Endothelial cell of umbilical vein (primary cell): ENCODE measurements at places on chromosomes 13 and 19. TPM values are rescaled to one million over a fixed set of nuclear protein-coding genes. Genes with fewer than 3 reads are reported as not detected.

Gene GIPC3
- 6.6 and 7.1 TPM in 2 replicates for total RNA-seq

Gene PLPP2
- total RNA-seq, result 12.0 and 27.9 TPM in 2 replicates

Gene MISP3
- 0.31 TPM in 1 of 2 replicates, not detected in the other for total RNA-seq

Gene KLK12
- total RNA-seq, result not detected in 2 replicates

Gene CBY2
- total RNA-seq, result not detected in 2 replicates

Gene SIGLEC12
- total RNA-seq, result not detected in 2 replicates

Gene ALOX5AP
- 0.60 TPM in 1 of 2 replicates, not detected in the other for total RNA-seq

Gene IL17D
- total RNA-seq, result 4.9 and 6.1 TPM in 2 replicates

GRCh38 chr19:47623921-47624391 is 15.0 kb downstream of the BICRA start:
- H3K27ac ChIP-seq, result no peak overlapping the region
- H3K4me3 ChIP-seq, result no peak overlapping the region
- no peak for DNase-seq
- H3K4me1 ChIP-seq, result no peaks in the 10 kb centered on the region

DNA sequence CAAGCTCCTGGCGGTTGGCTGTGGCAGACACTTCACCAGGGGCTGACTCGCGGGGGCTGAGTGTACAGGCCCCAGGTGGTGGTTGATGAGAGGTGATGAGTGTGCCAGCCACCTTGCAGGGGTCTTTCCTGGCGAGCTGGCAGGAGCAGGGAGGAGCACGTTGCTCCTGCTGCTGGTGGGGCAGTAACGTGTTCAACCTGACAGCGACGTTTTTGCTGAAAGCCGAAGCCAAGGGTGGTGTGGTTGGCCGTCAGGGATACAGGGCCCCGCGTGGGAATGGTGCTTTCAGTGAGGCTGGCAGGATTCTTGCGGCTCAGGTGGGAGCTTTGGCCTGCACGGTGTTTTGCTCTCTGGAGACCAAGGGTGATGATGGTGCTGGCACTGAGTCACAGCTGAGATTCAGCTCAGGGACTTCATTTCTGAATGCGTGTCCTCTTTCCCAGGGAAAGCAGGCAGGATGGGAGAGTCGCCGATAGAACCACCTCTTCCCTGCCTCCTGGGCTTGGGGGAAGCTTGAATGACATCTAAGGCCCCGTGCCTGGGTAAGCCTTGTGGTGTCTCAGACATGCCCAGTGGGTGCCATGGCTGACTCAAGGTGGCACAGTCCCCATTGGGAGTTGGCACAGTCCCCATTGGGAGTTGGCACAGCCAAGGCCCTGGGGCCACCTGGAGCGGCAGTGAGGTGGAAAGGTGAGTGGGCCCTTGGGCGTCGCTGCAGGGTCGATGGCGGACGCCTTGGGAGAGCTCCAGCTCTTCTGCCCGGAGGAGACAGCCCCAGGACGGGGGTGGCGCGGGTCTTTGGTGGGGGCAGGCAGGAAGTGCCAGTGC is 8.8 kb downstream of the DAZAP1 start:
- H3K27me3 ChIP-seq, result no peaks in the 10 kb centered on the region
- H3K4me3 ChIP-seq, result no peak overlapping the region
- H3K27ac ChIP-seq, result peak overlapping the region; percentile 71
- no peak for DNase-seq

GRCh38 chr13:24605923-24606372 is 74.3 kb upstream of the ATP12A start:
- H3K4me1 ChIP-seq, result no peaks in the 10 kb centered on the region
- no peak for DNase-seq
- H3K27me3 ChIP-seq, result no peaks in the 10 kb centered on the region
- no peak overlapping the region for H3K4me3 ChIP-seq

- DNase-seq, result no peak
- H3K27me3 ChIP-seq, result no peaks in the 10 kb centered on the region
- H3K36me3 ChIP-seq, result peaks cover 66% of the 10 kb centered on the region
- H3K4me3 ChIP-seq, result no peak overlapping the region
These were observed 30.3 kb downstream of the DHX34 start for GRCh38 chr19:47379381-47379938.

DNA sequence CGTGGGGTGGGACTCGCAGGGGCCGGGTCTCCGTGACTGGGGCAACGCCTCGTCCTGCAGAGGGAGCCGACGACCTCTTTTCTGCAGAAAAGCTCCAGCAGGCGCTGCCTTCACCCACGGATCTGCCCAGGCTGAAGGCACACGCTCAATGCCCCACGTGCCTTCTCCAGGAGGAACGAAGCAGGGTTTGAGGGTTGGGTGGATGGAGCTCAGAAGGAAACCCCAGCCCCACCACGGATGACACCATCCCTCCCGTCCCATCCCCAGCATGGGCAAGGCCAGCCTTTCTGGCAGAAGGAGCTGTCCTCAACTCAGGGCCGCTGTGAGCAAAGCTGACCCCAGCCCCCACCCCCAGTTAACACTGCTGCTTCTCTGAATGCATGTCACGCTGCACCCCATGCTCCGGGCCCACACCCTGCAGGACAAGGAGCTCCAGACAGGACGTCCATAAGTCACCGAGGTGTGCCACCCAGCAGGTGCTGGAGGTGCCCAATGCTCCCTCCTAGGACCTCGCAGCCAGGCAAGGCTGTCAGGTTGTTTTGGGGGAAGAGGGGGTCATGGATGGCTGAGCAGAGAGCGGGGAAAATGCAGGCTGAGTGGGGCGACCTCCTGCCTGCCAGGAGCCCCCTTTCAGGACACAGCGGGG is 7.4 kb downstream of the C19orf25 start:
- no peak for DNase-seq
- H3K4me3 ChIP-seq, result no peak overlapping the region
- H3K4me1 ChIP-seq, result peaks cover 5% of the 10 kb centered on the region
- peaks cover 3% of the 10 kb centered on the region for H3K36me3 ChIP-seq
- peaks cover 33% of the 10 kb centered on the region for H3K27me3 ChIP-seq

GRCh38 chr13:27790523-27790922 is 1.8 kb upstream of the GSX1 start:
- H3K27me3 ChIP-seq, result peaks cover 75% of the 10 kb centered on the region
- no peaks in the 10 kb centered on the region for H3K4me1 ChIP-seq
- H3K27ac ChIP-seq, result no peak overlapping the region
- no peaks in the 10 kb centered on the region for H3K36me3 ChIP-seq

- H3K27me3 ChIP-seq, result no peaks in the 10 kb centered on the region
- no peak overlapping the region for H3K27ac ChIP-seq
- no peak overlapping the region for H3K4me3 ChIP-seq
- H3K4me1 ChIP-seq, result no peaks in the 10 kb centered on the region
- no peaks in the 10 kb centered on the region for H3K36me3 ChIP-seq
These were observed 337.0 kb upstream of the SLC10A2 start for GRCh38 chr13:103403148-103403740.

DNA sequence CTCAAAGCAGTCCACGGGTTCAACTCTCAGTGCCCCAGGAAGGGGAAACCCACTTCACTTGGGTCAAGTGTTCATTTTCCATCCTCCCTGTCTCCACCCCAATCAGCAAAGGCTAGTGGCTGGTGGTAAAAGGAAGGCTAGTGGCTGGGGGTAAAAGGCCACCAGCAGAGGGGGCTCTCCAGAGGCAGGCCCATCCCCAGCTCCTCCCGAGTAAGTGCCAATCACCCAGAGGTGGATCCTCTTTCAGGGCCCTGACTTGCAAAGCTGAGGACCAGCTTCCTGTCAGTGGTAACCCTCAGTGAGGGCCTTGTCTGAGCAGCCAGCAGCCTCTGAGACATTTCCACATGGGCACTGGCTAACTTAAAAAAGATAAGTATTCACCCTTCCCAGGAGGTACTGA is 22.0 kb upstream of the TPT1 start:
- H3K4me1 ChIP-seq, result peaks cover 6% of the 10 kb centered on the region
- no peak for DNase-seq
- H3K27ac ChIP-seq, result no peak overlapping the region
- no peak overlapping the region for H3K4me3 ChIP-seq

GRCh38 chr19:46785980-46786235 is 2.5 kb downstream of the SLC1A5 start:
- DNase-seq, result no peak
- H3K4me1 ChIP-seq, result peaks cover 34% of the 10 kb centered on the region
- H3K36me3 ChIP-seq, result peaks cover 12% of the 10 kb centered on the region
- H3K27ac ChIP-seq, result peak overlapping the region; percentile 98

DNA sequence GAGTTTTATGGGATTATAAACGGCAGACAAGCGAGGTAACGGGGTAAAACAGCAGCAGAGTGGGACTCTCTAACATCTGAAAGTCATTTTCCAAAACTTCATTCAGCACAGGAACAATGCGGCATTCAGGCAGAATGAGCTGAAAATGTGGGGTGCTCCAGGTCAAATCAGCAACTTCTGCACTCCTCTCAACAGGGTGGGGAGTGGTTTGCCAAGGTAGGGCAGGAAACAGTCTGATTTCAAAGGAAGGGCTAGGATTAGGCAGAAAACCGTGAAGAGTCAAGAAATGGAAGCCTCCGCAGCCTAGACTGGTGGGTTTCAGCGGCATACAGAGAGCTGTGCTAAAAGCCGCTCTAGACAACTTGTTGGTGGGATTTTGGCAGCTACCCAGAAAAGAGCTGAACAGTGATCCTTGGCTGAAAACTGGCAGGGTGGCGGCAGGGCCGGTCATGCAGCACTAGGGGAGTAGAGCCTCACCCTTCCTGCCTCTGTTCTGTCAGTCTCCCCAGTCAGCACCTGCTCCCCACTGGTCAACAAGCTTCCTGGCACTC is 154.2 kb upstream of the KLF12 start:
- no peak overlapping the region for H3K27ac ChIP-seq
- H3K4me1 ChIP-seq, result peaks cover 4% of the 10 kb centered on the region
- peak; percentile 16 for DNase-seq
- H3K27me3 ChIP-seq, result no peaks in the 10 kb centered on the region
- H3K36me3 ChIP-seq, result no peaks in the 10 kb centered on the region
- H3K4me3 ChIP-seq, result peak overlapping the region; percentile 2

DNA sequence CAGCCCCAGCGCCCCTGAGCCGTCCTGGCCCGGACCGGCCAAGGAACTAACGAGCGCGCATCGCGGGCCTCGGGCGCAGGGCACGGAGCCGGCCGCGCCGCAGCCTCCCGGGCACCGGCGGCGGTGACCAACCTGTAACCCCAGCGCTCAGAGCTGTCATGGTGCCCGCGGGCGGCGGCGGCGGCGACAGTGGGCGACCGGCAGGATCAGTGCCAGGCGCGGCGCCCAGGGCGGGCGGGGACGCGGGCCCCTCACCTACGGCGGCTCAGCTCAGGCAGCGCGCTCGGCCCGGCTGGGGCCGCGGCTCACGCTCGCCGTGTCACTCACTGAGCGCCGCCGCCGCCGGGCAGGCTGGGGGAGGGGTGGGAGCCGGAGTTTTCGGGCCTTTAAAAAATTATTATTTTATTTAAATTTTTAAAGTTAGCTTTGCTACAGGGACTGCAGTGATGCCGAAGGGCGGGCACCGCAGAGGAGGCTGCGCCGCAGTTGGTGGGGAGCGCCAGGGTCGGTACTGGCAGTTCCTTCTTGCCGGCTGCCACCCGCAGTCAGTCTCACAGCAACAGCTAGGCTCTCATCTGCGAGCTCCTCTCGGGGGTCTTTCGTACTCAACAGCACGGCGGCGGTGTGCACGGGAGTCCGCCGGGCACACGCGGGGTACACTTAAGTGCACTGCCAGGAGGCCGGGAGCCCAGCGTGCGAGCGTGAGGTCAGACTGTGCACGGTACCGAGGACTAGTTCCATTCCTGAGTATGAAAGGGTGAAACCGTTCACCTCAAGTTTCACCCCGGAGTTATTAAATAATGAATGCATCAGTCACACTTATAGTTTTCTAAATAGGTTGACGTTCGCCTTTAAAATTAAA is at the start of gene NALCN:
NALCN (minus strand) TSS at position 328 of the 862 bp plus-strand sequence. CDS start 17,382 bp downstream, outside the sequence.
- H3K4me3 ChIP-seq, result peak within 1 kb of the TSS; percentile 43
- no peaks in the 10 kb centered on the region for H3K36me3 ChIP-seq
- H3K4me1 ChIP-seq, result peaks cover 10% of the 10 kb centered on the region
- DNase-seq, result peak; percentile 49

- H3K4me1 ChIP-seq, result peaks cover 19% of the 10 kb centered on the region
- H3K27me3 ChIP-seq, result no peaks in the 10 kb centered on the region
- H3K27ac ChIP-seq, result no peak overlapping the region
These were observed 19.9 kb downstream of the CEBPG start for GRCh38 chr19:33393286-33394005.

GRCh38 chr13:37490176-37490779 is 108.3 kb downstream of the POSTN start:
- no peak overlapping the region for H3K4me3 ChIP-seq
- no peak overlapping the region for H3K27ac ChIP-seq
- no peak for DNase-seq
- no peaks in the 10 kb centered on the region for H3K27me3 ChIP-seq

- no peak overlapping the region for H3K4me3 ChIP-seq
- DNase-seq, result no peak
- no peaks in the 10 kb centered on the region for H3K27me3 ChIP-seq
- H3K4me1 ChIP-seq, result no peaks in the 10 kb centered on the region
These were observed 1403.5 kb downstream of the PCDH9 start for GRCh38 chr13:65826657-65827056.

DNA sequence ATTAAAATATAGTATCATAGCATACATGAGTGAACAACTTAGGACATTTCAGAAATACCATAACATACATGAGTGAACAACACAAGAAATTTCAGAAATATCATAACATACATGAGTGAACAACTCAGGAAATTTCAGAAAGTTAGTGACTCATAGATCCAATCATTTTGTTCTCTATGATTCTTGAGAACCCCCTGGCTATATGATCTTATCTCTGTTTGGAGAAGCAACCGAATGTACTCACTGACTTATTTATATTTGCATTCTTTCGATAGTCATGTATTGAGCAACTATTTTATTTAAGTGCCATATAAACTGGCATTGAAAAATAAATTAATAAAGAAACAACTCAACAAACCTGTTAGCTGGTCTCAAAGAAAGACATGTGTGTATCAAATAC is 251.1 kb downstream of the EFNB2 start:
- no peaks in the 10 kb centered on the region for H3K27me3 ChIP-seq
- H3K4me3 ChIP-seq, result no peak overlapping the region
- DNase-seq, result peak; percentile 3
- peaks cover 9% of the 10 kb centered on the region for H3K4me1 ChIP-seq

GRCh38 chr13:76512721-76513145 is 373.5 kb downstream of the KCTD12 start:
- peak; percentile 98 for DNase-seq
- peaks cover 49% of the 10 kb centered on the region for H3K4me1 ChIP-seq
- no peaks in the 10 kb centered on the region for H3K27me3 ChIP-seq
- H3K4me3 ChIP-seq, result no peak overlapping the region

- no peaks in the 10 kb centered on the region for H3K36me3 ChIP-seq
- H3K4me1 ChIP-seq, result no peaks in the 10 kb centered on the region
- no peak for DNase-seq
- H3K4me3 ChIP-seq, result no peak overlapping the region
These were observed 69.9 kb downstream of the SLITRK6 start for GRCh38 chr13:85729296-85729695.

DNA sequence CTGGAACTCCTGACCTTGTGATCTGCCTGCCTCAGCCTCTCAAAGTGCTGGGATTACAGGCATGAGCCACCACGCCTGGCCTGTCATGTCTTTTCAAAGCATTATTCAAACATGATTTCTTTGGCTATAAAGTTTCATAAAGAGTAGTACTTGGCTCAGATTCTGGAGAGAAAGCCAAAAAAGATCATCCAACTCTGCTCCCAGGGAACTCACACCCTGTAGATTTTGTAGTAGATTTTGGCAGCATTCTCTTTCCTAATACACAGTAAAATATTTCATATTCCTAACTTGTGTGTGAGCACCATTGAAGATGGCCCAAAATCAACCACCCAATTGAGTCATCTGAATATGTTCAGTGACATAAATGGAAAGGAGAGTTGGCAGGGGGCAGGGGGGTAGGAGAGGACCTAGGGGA is 48.4 kb downstream of the CAB39L start:
- H3K4me3 ChIP-seq, result no peak overlapping the region
- no peak for DNase-seq
- no peak overlapping the region for H3K27ac ChIP-seq
- H3K4me1 ChIP-seq, result no peaks in the 10 kb centered on the region
